ENCODE measurements at places on chromosomes 12 and 14.

DNA sequence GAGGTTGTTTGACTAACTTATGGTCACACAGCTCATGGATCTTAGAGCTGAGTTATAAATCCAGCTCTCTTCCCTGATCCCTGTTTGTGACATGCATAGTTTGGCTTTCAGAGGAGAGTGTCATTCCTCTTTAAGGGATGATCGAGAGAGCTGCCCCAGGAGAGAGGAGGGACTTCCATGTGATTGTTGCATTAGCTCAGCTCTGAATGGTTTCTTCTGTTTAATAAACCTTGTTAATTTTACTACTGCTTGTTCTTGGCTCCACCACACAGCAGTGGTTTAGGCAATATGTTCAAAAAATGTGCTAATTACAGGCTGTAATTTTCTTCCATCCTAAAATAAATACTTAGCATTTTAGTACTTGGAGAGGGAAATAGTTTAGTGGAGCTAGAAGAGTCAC lies 152.5 kb downstream of the C12orf75 start:
- DNase-seq, result no peak

DNA sequence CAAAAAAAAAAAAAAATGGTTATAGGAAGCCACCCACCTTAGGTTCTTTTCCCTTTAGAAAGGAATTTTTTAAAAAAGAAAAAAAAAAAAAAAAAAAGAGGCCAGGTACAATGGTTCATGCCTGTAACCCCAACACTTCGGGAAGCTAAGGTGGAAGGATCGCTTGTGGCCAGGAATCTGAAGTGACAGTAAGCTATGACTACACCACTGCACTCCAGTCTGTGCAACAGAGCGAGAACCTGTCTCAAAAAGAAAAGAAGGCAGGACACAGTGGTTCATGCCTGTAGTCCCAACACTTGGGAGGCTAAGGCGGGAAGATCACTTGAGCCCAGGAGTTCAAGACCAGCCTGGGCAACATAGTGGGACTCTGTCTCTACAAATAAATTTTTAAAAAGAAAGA lies 36.0 kb downstream of the SPTLC2 start:
- no peak for DNase-seq

GRCh38 chr12:131347732-131348131 lies 363.2 kb upstream of the SFSWAP start:
- DNase-seq, result no peak

DNA sequence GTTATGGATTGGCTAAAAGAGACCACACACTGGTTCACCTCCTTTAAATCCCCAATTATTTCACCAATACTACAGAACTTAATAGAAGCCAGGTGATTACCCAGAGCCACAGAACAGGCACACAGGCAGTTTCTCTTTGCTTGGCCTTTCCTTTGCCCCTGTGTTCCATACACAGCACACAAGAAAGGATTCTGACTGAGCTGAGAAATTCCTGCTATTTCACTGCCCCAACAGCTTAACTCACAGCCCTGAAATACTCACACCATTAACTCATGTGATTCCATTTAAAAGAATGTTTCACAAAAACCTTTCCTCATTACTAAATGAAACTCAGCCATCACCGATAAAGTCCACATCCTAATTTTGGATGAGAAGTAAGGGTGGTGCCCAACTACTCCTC lies 133.6 kb downstream of the MED13L start:
- DNase-seq, result no peak

- peak; percentile 64 for DNase-seq
Measured at GRCh38 chr12:28253161-28253641, 62.9 kb downstream of the CCDC91 start.

- DNase-seq, result no peak
Measured at GRCh38 chr14:22540293-22540692, 48.7 kb downstream of the DAD1 start.

DNA sequence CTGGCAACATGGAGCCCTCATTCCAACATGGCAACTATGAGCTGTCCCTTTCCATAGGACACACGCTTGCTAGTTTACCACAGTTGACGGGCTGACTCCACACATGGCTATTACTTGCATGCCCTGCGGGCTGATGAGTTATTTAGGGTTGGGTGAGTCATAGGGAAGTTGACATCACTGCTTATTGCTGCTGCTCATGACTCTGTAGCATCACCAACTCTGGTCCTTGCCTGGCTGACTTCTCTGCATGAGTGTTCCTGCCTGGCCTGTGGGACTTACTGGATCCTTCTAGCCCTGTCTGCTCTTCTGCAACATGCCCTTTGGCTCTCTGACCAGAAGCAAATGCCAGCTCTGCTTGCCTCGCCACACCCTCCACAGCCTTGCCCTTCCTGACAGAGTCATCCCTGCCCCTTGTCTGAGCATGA lies 199.5 kb downstream of the ANO6 start:
- no peak for DNase-seq

GRCh38 chr14:102279688-102280348 lies 25.1 kb downstream of the MOK start:
- no peak for DNase-seq

DNA sequence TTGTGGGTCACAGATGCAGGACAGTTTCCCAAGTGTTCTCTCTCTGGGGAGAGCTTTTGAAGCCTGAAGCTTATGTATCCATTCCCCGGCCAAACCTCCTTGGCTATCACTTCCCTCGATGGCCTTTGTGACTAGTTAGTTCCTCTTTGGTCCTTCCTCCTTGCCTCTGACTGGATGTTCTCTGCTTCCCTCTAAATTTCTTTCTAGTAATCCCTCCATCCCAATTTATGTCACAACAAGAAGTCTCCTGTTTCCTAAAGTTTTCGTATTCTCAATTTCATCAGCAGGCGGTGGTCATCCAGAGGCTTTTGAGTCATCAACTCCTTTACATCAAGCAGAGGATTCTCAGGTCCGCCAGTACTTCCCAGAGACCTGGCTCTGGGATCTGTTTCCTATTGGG lies 27.5 kb downstream of the A2ML1 start:
- no peak for DNase-seq

DNA sequence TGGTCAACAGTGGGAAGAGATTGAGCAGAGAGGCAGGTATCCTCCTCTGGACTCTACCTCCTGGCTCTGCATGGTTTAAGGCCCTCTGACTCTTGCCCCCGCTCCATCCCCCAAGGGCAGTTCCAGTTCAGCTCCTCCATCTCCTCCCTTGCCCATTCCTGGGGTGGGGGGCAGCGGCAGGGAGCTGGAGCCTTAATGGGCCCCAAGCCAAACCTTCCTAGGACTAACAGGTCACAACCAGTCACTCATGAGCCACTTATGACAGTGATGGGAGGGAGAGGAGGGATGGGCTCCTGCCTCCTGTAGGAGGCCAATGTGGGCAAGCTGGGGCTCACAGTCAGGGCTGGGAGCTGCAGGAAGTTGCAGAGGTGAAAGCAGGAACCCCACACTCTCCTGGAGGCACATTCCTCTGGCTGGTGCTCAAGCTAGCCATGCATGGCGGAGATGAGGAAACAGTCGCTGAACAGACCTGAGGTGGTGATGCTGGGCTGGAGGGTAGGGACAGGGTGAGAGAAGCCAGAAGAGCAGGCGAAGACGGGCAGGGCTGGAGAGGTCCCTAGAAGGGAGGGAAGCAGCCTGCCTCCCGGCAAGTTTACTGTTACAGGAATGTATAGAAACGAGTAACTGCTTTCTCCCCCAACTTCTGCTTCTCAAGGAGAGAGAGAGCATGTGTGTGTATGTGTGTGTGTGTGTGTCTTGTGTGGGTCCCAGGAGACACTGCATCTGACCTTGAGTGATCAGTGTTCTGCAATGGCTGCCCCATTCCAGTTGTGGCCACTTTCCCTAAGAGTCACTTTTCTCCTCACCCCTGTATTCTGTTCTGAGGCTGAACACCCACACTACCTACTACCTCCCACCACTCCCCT lies 5.0 kb upstream of the RAPGEF3 start:
- DNase-seq, result no peak

Data from CD4-positive, alpha-beta T cell treated with Interleukin-4 for 4 hours (primary cell).